COLO829 (cell line): ENCODE measurements at places on chromosomes 5 and 9.

GRCh38 chr5:179620703-179621350 lies 2.6 kb downstream of the HNRNPH1 start:
- DNase-seq: no peak

GRCh38 chr5:77772729-77773128 lies 3.4 kb downstream of the TBCA start:
- DNase-seq: no peak

- no peak for DNase-seq
These were observed 1.6 kb downstream of the SLC22A5 start for GRCh38 chr5:132370971-132371602.

DNA sequence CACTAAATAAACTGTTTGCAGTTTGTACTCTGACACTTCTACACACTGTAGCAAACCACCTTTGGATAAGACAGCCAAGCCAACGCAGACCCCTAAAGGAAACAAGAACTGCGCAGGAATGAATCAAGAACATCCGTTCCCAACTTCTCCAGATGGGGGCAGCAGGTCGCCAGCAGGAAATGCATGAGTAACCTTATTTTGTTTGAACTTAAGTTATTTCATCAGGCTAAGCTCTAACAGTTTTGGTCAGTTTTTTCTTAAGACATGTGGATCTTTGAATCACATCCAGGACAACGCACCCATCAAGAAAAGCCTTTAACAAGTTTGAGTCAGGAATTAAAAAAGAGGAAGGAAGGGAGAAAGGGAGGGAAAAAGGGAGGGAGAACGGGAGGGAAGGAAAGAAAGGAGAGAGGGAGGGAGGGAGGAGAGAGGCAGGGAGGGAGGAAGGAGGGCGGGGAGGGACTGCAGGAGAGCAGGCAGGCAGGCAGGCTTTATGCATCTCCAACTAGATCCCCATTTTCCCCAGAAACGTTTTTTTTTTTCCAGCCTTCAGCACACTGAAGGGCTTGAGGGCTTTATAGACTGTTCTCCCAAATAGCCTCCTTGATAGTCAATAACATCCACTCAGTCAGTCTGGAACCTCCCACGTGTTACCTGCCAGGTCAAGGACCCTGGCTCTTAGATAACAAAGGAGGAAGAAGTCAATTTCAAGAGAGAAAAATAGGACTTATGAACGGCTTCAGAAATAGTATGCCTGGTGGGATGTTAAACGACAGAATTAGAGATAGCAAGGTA lies 22.2 kb downstream of the BHMT start:
- DNase-seq: peak; percentile 8

GRCh38 chr9:14170392-14170931 lies 143.5 kb downstream of the NFIB start:
- no peak for DNase-seq

- no peak for DNase-seq
These were observed 88.4 kb upstream of the WWC1 start for GRCh38 chr5:168202996-168203395.
